ENCODE measurements at places on chromosomes 16 and 17.

- DNase-seq = peak; percentile 16
These were observed 339.8 kb upstream of the PSMD7 start for GRCh38 chr16:73956587-73957494.

DNA sequence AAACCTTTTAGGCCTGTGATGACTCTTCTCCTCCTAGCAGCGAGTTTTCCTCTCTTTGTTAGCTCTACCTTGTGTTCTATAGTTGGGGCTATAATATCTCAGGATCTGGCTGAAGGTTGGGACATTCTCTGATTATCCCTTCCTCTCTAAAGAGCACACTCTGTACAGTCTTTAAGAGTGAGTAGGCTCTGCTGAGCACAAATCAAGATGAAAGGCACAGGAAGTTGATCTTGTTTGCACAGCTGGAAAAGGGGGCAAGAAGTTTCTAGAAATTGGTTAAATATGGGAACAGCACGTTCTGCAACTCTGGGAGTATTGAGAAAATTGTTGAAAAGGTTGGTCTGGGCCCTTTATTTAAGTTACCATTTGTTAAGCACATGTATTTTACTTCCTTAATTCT is 240.9 kb downstream of the CDH11 start:
- no peak for DNase-seq

- DNase-seq = no peak
These were observed 20.2 kb downstream of the GNAO1 start for GRCh38 chr16:56211435-56211981.

- peak; percentile 28 for DNase-seq
These were observed 5.4 kb downstream of the ATPAF2 start for GRCh38 chr17:18033442-18034099.

GRCh38 chr16:12435018-12435417 is 368.7 kb downstream of the CPPED1 start:
- no peak for DNase-seq

- DNase-seq = no peak
These were observed 3.4 kb downstream of the CTF1 start for GRCh38 chr16:30899794-30900193.

GRCh38 chr16:1408171-1408837 is 6.2 kb downstream of the UNKL start:
- DNase-seq = peak; percentile 98

DNA sequence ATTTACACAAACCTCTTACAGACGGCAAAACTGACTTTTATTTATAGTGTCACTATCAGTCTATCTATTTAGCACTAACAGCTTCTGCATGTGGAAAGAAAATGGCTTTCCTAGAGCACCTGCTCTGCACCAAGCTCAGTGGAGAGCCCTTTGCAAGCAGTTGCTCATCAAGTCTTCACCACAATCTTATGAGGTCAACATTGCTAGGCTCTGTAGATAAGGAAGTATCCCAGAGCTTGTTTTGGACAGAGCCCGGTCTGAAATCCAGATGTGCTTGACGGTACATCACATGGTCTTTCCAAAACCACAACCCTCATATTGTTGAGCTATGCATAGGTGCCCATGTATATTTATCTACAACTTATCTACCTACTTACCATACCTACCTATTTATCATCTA is 572.7 kb upstream of the CDH5 start:
- DNase-seq = no peak

- no peak for DNase-seq
These were observed 54.2 kb upstream of the CDR2 start for GRCh38 chr16:22428654-22429053.

- no peak for DNase-seq
These were observed 29.4 kb downstream of the CACNA1H start for GRCh38 chr16:1182316-1182671.

DNA sequence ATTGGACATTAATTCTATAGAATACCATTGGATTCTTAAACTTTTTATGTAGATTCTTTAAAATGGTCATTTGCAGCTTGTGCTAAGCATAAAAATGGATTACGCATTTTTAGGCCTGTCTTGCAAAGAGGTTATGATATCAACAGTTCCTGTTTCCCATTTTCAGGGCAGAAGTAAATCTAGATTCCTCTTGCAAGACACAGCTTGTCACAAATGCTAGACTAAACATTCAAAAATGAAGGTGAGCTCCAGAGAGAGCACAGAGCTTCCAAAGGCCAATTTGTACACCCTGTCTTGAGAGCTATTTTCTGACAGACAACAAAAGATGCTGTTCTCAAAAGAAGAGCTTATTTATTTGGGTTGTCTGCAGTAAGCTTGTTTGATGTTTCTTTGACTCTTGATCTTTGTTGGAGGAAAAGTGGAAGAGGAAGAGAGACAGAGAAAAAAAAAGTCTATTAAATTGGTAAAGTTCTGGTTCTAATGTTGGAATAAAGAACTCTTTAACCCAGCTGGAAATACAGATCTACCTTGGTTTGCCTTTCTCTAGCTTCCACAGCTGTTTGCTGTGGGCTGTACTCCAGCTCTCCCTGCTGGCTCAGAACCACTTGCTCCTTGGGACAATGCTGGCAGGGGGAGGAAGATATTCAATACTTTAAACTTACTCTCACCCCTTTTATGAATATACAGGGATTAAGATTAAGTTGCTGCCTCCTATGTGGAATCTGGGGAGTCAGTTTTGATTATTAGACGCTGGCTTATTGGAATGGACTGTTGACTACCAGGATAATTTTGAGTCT is 651.8 kb downstream of the CDH11 start:
- no peak for DNase-seq

DNA sequence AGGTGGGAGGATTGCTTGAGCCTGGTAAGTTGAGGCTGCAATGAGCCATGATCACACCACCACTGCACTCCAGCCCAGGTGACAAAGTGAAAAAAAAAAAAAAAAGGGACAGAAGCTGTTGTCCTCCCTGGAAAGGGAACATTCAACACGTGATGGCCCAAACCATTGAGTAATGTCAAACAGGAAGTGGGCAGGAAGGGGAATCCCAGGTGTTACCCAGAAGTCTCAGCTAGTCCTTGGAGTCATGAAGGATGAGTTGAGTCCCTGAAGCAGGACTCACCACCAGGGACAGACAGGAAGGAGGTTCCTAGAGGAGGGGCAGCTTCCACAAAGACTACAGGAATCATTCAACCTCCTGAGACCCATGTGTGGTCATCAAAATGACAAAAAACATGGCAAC is 19.8 kb upstream of the CMIP start:
- DNase-seq = no peak

GRCh38 chr17:6000426-6000825 is 69.8 kb upstream of the WSCD1 start:
- no peak for DNase-seq

DNA sequence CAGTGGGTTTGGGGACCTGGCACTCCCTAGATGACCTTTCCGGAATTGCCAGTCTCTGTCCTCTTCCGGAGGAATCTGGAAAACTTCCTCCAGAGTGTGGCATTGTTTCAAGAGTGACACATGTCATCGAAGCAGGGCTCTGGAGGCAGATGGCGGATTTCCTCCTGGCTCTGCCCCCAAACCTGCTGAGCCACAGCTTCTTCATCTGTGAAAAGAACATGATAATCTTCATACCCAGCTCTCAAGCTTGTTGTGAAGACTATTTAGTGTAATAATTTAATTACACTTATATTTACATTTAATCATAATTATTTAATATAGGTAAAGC is 19.7 kb upstream of the TEX2 start:
- DNase-seq = no peak

- no peak for DNase-seq
These were observed 593 bp downstream of the CDIPT start for GRCh38 chr16:29862383-29862883.

DNA sequence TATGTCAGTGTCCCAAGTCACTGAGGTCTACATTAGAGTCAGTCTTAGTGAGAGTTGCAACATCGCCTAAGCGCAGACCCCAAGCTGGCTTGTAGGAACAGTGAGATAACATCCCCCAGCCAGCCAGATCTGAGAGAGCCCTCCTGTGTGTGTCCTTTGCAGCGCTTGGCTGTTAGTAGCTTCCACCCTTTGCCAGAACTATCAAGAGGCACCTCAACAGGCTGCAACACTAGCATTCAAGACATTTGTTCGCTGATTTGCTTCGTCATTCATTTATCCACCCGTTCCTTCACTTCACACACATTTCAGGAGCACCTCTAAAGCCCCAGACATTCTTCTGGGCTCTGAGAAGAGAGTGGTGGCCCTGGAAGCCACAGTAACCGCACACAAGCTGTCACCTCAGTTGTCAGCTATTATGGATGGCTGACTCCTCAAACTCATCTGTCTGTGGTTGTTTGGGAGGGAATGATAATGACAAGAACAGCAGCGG is 289.6 kb downstream of the WWOX start:
- no peak for DNase-seq

DNA sequence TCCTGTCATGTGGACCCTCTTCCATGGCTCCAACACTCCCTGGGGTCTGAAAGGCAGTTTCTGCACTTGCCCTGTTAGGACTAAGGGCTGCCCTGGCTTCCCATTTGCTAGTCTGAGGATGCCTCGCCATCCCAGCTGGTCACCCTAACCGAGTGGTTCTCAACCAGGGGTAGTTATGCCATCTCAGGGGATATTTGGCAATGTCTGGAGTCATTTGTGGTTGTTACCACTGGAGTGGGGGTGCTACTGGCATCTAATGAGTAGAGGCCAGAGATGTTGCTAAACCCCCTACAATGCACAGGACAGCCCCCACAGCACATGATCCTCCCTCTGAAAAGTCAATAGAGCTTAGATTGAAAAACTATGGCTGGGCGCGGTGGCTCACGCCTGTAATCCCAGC is 26.9 kb upstream of the CDH1 start:
- no peak for DNase-seq

- peak; percentile 85 for DNase-seq
These were observed 664 bp downstream of the HBQ1 start for GRCh38 chr16:180681-181564.

- DNase-seq = no peak
These were observed 88.4 kb downstream of the USP32 start for GRCh38 chr17:60303406-60304099.

Data from activated CD8-positive, alpha-beta memory T cell treated with anti-CD3 and anti-CD28 coated beads, Interleukin-2, amount 50 U/mL, for 4 hours (primary cell).